ENCODE measurements at places on chromosomes 13 and 19.

DNA sequence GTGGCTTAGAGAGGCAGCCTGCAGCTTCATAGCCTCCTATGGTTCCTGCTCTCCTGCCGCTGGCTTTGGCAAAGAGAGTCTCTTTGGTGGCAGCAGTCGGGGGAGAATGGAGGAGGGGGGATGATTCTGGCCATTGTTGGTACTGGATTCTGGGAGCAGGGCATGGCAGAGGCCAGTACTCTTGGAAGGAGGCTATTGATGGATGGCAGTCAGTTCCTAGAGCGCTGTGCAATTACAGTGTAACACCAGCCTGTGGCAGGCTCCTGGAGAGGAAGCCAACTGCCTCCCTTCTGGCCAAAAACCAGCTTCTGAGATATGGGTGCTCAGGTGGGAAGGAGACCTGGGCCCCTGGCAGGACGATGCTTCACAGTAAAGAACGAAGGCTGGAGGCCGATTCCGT is 47.9 kb upstream of the TMTC4 start:
- no peak for DNase-seq

- no peak for DNase-seq
These were observed 123.0 kb downstream of the KDM4B start for GRCh38 chr19:5091684-5092480.

GRCh38 chr19:47707135-47707925 is 5.9 kb upstream of the EHD2 start:
- DNase-seq = no peak

- no peak for DNase-seq
These were observed 10.3 kb upstream of the GARRE1 start for GRCh38 chr19:34243876-34244578.

GRCh38 chr19:43704002-43704705 is 11.7 kb upstream of the IRGC start:
- DNase-seq = no peak

DNA sequence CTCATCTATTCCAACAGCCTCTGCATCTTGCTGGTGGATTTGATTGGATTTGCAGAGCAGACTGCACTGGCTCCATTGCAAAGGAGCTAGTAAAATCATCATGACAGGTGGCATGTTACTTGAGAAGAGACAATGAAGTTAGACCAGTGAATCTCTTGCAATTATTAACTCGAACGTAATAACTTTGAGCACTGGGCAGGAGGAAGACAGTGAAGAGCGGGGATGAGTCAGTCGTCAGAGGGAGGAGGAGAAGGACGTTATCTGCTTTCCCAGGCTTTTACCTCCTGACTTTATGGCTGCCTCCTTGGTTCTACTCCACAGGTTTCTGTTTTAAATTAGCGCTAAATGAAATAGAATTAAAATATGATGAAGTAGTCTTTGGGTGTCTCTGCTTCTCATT is 257.8 kb upstream of the IPO5 start:
- no peak for DNase-seq

- DNase-seq = no peak
These were observed 110.7 kb downstream of the SOX1 start for GRCh38 chr13:112177450-112178288.

DNA sequence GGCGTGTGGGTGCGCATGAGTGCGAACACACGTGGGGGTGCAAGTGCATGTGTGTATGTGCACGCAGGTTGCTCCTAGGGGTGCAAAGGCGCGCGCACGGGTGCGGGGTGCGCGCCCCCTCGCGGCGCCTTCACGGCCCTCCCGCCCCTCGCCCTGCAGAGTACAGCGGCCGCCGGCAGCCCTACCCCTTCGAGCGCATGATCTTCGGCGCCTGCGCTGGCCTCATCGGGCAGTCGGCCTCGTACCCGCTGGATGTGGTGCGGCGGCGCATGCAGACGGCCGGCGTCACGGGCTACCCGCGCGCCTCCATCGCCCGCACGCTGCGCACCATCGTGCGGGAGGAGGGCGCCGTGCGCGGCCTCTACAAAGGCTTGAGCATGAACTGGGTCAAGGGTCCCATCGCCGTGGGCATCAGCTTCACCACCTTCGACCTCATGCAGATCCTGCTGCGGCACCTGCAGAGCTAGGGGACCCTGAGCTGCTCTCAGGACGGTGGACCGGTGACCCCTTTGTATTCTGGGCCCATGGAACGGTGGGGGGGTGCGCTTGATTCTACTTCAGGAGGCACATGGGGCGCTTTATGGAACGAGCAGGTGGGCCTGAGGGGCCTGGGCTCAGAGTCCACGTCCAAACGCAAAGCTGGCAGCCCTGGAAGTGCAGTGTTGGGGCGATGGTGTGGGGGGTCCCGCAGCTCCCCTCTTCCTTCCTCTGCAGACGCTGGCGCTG is 27.7 kb downstream of the TMEM161A start:
- DNase-seq = no peak

- no peak for DNase-seq
These were observed 258.5 kb downstream of the COG6 start for GRCh38 chr13:39913928-39914327.

DNA sequence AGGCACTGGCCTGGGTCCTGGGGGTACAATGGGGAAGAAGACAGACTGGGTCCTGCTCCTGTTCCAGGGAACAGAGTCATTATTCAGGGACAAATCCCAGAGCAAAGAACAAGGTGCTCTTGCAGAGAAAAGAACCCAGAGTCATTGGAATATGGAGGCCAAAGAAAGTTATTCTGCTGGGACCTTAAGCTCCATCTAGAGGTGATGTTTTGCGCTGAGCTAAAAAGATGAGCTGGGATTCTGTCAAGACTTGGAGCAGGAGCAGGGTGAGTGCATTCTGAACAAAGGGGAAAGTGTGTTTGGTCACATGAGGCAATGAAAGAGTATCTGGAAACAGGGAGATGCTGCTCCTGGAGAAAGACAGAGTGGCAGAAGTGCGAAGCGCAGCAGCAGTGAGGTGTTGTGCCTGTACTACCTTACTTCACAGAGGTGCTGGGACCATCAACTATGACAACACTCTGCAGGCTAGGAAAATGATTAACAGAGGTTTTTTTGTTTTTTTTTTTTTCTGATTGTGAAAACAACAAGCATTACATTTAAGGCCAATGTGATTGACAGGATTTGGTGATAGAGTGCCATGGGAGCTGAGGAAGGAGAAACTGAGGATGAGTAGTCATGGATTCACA is 95.3 kb upstream of the TNFSF11 start:
- DNase-seq = no peak

DNA sequence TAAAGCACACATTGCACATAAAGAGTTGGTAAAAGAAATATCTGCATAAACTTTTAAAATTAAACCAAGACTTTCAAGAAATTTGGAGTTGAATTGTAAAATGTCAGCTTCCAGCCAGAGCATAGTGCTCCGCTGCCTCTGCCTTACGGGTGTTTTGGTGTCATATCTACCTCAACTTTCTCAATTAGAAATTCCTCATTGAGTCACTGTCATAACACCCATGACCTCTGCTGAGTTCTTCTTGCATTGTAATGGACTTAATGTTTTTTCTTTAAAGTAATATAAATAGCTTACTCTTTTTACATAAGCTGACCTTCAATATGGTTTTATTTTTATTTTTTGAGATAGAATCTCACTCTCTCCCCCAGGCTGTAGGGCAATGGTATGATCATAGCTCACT is 551.0 kb upstream of the NBEA start:
- no peak for DNase-seq

GRCh38 chr13:92012787-92013186 is 614.4 kb downstream of the GPC5 start:
- no peak for DNase-seq

DNA sequence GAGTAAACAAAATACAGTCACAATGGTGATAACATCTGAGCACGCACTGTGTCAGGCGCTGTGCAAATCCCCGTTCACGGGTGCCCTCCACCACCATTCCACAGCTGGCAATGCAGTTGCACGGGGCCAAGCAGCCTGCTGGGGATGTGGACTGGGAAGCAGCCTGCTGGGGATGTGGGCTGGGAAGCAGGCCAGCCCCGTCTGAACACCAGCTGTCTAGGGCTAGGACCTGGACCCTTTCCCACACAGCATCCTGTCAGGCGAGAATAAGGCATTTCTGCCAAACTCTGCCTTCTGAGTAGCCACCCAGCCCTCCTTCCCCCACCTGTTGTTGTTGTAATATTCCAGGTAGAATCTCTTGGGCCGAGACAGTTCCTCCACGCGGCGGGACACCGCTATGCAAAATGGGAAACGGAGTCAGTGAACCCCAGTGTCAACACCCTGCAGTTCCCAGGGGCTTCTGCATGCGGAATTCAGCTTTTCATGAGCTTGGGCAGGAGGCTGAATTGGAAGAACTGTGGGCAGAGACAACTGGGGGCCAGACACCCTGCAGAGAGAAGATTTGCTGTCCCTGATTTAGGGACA is 27.8 kb upstream of the MIER2 start:
- DNase-seq = no peak

DNA sequence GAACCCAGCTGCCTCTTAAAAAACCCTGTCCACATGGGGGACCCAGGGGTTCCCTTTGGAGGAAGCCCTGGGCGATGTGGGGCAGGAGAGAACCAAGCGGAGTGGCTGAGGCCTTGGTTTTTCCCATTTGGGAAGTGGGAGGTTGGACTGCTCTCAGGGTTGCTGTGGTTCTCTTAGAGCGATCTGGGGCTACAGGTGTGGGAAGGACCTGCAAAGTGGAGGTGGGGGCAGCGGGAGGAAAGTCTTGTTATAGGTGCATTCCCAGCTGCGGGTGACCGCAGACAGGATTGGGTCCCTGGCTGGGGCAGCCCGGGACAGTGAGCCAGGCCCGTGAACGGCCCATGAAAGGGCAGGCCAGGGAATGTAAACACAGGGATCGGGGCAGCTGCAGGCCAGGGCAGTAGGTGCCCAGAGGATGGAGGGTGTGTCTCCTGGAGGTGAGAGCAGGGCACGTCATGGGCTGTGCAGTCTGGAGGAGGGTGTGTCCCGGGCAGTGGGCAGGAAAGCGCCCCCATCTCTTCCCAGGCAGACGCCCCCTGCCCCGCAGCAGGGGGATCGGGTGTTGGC is 814 bp downstream of the SLC25A23 start:
- no peak for DNase-seq

- DNase-seq = no peak
These were observed 73.8 kb downstream of the CCDC70 start for GRCh38 chr13:51935326-51936171.

- no peak for DNase-seq
These were observed 16.4 kb upstream of the TMEM255B start for GRCh38 chr13:113742445-113743120.

DNA sequence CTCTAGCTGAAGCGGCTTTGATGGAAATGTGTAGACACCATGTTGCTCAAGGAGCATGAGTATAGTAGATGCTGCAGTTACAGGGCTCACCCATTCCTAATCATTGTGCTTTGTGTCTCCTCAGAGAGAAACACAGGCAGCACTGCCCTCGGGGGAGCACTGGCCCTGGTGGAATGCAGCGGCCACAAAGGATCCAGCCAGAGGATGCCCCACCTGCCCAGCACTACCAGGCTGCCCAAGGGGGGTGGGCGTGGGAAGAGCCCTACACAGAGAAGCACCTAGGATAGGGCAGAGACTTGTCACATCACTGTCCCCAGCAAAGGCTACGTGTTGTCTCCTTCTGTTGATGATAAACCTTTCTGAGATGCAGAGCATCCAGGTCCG is 9.0 kb downstream of the TUBA3C start:
- DNase-seq = no peak

GRCh38 chr13:46516599-46517338 is 36.2 kb upstream of the LRCH1 start:
- DNase-seq = no peak

DNA sequence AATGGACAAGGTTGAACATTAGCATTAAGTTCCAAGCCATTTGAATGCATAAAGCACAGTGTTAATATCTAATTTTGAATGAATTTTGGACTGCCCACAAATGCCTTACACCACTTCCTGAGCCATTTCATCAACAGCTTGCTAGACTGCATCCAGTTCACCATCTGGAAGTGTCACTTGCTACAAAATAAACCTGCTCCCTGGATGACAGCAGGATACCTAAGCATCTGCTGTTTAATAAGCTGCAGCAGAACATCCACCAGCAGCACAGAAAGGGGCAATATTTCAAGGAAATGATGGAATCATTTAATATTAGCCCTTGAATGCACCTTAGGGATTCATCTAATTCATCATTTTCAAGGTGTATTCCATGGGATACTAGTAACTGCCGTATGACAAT is 76.6 kb upstream of the PCDH9 start:
- no peak for DNase-seq

- no peak for DNase-seq
These were observed 17.5 kb downstream of the DLEU7 start for GRCh38 chr13:50826035-50826434.

GRCh38 chr19:32201636-32202051 is 143.8 kb upstream of the ZNF507 start:
- peak; percentile 28 for DNase-seq

DNA sequence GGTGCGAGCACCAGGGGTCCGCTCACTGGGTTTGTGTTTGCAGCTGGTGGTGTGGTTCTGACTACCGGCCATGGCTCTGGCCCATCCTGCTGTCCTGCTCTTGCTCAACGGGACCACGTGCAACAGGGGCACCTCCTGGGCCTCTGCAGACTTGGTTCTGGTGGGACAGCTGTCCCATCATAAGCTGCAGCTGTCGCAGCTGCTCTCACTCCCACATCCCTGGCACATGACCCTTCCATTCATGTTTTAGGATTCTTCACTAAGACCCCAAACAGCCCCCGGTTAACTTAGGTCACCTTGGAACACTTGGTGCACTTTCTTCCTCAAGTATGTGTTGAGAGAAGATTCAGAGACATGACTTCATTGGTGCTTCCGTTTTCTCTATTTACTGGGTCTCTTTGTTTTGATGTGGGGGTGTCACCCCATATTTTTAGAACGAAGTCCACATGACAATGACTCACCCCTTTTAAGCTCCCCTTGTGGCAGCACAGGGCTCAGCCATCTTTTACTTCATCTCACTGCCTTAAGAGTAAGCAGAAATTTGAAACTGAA is 68.4 kb upstream of the ARHGEF7 start:
- no peak for DNase-seq

DNA sequence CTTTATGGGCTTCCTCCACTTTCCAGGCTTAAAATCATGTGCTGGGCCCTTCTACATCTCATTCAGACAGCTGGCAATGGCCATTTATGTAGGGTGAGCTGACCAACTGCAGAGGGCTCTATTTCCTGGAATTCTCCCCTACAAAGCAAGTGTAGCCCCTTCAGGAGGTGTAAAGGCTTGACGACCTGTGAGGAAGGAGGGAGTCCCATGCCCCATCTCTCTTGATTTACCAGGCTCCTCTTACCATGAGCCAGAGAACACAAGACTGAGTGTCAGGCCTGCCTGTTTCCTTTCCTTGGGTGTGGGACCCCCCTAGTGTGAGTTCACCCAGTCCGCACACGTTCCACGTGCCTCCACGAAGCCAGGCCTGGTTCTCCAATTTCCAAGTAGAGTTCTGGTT is 16.6 kb downstream of the ZNF536 start:
- no peak for DNase-seq

- peak; percentile 92 for DNase-seq
These were observed 12.9 kb downstream of the SPC24 start for GRCh38 chr19:11142528-11143171.

- DNase-seq = no peak
These were observed 1.3 kb upstream of the CEACAM20 start for GRCh38 chr19:44530777-44531176.

- DNase-seq = no peak
These were observed 130.8 kb upstream of the MCF2L start for GRCh38 chr13:112838038-112838841.

Measured in ureter (tissue), 1 donor.